Activated CD8-positive, alpha-beta memory T cell treated with anti-CD3 and anti-CD28 coated beads, Interleukin-2, amount 50 U/mL, for 4 hours (primary cell): ENCODE measurements at places on chromosomes 2 and 18.

GRCh38 chr2:24083567-24084385 is 858 bp downstream of the TP53I3 start:
- no peak for DNase-seq

DNA sequence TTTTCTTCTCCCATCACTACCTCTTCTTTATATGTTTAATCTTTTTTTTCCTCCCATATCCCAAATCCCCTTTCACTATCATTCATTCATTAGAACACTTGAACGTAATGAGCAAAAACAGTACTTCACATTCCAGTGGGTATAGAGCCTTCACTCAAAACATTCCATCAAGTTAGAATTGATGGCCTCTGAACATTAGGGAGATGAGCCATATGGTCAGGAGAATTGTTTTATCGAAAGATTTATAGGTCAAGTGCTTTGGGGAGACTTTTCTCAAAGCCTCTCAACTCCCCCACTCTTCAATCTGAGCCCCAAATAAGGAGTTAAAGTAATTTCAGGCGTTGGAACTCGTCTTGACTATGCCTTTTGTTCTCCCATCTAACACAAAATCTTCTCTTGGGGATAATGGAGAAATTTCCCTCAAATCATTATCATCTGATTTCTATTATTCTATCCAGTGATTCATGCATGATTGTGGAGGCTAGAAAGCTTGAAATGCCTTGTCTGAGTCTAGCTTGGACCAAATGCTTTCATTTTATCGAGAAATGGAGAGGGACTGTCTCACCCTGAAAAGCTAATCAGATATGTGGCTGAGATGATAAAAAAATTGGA is 79.2 kb downstream of the KIAA2012 start:
- no peak for DNase-seq

GRCh38 chr2:163397451-163397850 is 338.4 kb downstream of the FIGN start:
- no peak for DNase-seq

DNA sequence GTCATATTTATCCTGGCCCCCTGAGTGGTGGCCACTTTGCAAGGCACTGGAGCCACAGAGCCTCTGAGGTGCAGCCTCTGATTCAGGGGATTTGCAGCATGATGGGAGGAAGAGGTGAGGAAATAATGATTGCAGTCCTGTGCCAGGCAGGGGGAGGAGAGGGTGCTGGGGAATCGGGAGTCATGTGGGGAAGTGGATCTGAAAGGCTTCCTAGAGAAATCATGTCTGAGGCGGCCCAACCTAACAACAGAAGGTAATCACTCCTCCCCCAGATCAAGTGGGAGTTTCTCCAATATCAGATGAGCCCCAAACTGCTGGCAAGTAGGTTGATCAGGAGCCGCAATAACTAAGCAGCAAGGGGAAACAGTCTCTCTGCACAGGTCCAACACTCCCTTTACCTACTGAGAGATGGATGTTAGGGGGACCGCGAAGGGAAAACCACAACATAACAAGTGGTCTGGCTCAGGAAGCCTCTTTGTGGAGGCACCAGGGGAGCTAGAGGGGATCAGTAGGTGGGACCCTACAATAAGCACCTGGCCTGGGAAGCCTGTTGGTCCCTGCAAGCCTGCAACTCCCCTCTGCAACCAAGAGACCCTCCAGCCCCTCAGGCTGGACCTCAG is 71.8 kb upstream of the NPAS2 start:
- no peak for DNase-seq

DNA sequence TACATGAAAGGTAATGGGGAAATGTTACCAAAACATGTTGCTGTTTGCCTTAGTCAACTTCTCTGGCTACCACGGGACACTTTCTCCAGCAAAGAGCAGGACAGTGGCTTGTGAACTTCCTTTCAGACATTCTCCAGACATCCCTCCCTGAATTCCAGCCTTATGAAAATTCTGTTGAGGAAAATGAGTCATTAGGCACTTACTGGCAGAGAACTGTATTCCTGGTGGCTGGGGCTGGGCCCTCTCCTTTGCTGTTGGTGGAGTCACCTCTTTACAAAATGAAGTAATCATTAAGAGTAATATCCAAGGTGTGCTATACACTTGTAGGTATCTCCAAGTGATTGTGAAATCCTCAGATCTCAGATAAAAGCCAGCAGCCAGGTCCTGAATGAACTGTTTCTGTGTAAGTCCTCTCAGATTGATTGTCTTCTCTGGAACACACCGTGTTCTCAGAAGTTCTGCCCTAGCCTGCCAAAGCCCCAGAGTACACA is 1.3 kb upstream of the FAP start:
- DNase-seq, result no peak

- DNase-seq, result no peak
These were observed 80.8 kb downstream of the SMIM21 start for GRCh38 chr18:75346671-75347070.

DNA sequence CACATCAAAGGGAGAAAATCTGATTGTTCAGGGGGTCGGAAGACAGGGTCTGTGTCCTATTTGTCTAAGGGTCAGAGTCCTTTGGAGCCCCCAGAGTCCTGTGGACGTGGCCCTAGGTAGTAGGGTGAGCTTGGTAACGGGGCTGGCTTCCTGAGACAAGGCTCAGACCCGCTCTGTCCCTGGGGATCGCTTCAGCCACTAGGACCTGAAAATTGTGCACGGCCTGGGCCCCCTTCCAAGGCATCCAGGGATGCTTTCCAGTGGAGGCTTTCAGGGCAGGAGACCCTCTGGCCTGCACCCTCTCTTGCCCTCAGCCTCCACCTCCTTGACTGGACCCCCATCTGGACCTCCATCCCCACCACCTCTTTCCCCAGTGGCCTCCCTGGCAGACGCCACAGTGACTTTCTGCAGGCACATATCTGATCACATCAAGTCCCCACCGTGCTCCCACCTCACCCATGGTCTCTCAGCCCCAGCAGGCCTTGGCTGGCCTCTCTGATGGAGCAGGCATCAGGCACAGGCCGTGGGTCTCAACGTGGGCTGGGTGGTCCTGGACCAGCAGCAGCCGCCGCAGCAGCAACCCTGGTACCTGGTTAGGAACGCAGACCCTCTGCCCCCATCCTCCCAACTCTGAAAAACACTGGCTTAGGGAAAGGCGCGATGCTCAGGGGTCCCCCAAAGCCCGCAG is 3.8 kb downstream of the PROC start:
- DNase-seq, result no peak

DNA sequence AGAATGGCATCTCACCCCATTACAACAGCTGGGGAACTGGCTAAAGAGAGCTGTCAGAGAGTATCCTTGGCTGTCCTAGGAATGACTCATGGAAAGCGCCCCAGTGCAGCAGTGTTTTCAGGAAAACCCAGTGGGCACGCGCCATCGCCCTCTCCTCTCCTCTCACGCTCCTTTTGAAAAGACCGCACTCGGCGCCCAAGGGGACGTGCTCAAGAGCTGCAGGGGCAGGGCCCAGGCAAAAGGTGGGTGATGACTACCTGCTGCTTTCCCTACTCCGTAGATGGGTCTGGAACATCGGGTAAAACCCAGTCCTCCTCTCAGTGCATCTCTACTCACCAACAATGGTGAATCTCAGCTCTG is 68.1 kb downstream of the EMILIN2 start:
- DNase-seq, result no peak

- DNase-seq, result no peak
These were observed 19.4 kb downstream of the TMEM18 start for GRCh38 chr2:657766-658165.

DNA sequence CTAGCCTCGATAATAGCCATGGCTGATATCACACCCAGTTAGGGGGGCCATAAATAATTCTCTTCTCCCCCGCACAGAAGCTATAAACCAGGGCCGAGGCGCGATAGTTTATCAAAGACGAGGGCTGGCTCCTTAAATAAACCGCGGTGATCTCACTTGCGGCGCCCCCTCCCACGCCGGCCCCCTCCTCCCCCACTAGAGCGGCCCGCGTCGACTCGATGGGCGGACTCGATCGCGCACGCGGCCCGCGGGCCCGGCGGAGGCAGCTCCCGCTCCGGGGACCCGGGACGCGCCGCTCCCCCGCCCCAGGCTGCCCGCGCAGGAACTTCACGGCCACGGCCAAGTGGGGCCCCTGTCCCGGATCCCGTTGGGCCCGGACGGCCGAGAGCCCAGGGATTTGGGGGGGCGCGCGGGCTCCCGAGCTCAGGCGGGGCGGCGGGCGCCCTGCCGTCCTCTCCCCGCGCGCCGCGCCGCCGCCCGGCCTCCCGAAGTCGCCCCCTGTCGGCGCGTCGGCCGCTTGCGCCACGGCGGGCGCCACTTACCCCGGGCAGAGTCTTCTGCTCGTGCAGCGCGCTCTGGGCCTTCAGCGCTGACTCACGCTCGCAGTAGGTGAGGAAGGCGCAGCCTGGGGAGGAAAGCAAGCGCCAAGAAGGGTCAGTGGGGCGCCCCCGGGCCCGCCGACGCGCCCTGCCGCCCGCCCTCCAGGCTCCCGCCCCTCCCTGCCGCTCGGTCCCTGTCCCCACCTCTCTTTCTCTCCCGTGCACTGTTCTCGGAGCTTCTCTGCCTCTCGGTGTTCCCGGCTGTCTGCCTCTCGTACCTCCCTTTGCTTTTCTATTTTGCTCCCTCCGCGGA is 80.4 kb downstream of the CELF4 start:
- no peak for DNase-seq

DNA sequence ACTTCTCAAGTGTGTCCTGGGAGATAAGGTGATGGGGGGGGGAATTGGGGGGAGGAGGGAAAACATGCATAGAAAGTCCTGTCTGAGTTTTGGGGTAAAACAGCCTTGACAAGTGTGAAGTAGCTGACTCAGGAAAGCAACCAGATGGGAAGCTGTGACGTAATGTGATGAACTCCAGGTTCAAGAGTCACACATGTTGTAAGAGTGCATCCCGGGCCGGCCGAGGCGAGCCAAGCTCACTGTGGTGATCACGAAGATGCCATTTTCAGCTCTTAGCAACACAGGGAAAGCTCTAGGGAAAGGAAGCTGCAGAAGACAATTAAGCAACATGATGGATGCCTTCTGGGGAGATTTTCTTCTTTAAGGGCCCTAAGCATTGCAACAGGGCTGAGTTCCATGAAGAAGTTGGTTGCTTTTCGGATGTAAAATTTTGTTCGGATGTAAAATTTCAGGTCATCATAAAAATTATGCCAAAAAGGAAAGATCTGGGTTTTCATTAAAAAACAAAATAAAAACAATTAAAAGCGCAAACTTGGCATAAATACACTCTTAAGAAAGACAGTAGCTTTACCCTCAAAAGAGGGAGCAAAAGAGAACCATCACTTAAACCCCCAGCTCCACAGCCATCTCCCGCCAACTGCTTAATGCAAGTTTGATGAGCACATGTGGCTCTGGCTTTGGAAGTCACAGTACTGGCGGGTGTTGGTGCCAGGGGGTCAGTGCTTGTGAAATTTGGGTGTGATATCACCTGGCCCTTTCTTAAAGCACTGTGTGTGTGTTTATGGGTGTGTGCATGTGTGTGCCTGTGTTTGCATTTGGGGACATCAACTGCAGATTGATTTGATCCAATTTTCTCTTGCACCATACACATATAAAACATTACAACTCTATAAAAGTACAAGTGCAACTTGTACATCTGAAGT is 19.1 kb downstream of the SERTAD2 start:
- DNase-seq, result no peak

- DNase-seq, result no peak
These were observed 22.0 kb downstream of the CTLA4 start for GRCh38 chr2:203889542-203889941.

- DNase-seq, result no peak
These were observed 9.8 kb upstream of the ME2 start for GRCh38 chr18:50869150-50869549.

DNA sequence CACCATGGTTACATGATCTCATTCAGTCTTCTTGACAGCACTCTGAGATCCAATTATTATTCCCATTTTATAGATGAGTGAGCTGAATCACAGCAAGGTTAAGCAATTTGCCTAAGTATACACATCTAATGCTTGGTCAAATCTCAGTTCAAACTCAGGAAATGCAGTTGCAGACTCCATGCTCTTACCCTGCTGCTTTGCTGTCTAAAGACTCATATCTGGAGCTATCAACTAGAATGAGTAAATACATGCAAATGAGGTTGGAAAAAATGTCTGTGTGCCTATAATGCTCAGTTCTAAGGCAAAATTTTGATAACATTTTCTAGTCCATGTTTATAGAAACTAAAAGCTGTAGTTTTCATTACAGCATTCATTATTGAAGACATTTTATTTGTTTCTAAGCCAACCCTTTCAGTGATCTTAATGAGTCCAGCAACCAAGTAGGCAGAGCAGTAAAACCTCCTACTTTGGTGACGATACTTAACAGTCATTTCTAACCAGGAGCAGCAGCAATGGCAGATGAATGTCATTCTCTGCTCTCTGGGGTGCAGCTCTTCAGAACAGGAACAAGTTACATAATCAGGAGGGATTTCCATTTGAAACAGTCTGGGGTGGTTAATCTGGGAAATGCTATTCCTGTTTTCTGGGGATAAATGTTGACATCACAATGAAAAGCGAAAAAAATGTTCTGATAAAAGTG is 396.8 kb upstream of the UBE2E3 start:
- DNase-seq, result no peak

DNA sequence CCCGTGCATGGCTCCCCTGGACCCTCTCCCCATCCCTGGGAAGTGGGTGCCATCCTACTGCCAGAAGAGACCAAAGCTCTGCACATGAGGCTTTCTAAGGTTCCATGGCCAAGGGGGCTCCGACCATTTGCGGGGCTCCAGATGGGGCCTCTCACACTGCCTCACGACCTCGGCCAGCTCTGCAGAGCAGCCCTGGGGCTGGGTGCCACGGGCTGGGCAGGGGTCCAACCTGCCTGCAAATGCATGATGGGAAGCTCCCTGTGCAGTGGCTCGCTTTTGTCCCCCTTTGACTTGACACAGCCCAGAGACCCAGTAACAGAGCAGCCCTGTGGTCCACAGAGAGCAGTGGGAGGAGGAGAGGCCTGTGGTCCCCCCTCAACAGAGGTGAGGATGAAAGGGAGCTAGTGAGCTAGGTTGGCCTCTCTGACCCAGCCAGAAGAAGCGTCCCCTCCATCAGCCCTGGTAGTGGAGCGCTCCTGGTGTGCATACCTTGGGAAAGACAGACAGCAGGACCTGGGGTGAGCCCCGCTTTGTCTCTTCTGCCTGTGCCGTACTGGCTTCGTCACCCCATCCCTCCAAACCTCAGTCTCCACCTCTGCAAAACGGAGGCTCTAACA is 174.1 kb downstream of the DDX1 start:
- DNase-seq, result no peak

- no peak for DNase-seq
These were observed 82.9 kb downstream of the ADCYAP1 start for GRCh38 chr18:987325-988186.

GRCh38 chr2:190819840-190820301 is 60.8 kb upstream of the GLS start:
- DNase-seq, result no peak
